Globus pallidus (tissue), 1 donor: ENCODE measurements at places on chromosomes 4 and X.

- DNase-seq = no peak
These were observed 76.6 kb downstream of the ZNF182 start for GRCh38 chrX:47927212-47927611.

DNA sequence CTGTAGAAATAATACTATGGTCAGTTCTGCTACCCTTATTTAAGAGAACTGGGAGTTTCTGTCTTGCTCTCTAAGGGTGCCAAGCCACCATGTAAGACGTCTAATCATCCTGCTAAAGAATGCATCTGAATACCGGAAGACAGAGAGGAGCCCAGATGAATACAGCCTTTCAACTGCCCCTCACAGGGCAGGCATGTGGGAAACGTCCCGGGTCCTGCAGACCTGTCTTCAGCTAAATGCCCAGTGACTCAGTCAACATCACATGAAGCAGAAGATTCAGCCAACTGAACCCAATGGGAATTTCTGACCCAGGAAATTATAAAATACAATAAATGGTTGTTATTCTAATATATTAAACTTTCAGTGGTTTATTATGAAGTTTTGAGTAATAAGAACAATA lies 2141.0 kb upstream of the AGA start:
- DNase-seq = no peak

DNA sequence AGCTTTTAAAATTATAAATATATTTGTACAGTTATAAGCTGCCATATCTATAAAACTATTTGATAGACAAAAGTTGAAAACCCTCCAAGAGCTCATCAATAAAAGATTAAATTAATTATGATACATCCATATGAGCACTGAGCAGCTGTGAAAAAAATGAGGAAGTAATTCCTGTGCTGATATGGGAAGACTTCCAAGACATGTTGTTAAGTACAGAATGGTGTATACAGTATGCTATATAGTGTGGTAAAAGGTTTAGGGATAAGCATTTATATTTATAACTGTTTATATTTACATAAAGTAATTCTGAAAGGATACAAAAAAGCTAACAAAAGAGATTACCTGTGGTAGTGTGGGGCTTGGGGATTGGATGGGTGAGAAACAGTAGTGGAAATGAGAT lies 92.8 kb upstream of the BMP2K start:
- no peak for DNase-seq

- DNase-seq = no peak
These were observed 172.5 kb upstream of the GATB start for GRCh38 chr4:151933122-151933827.

- no peak for DNase-seq
These were observed 16.3 kb downstream of the L1CAM start for GRCh38 chrX:153869473-153870287.

GRCh38 chrX:30495468-30495867 lies 82.1 kb downstream of the TASL start:
- no peak for DNase-seq
